ENCODE measurements at places on chromosomes 1 and 21.

DNA sequence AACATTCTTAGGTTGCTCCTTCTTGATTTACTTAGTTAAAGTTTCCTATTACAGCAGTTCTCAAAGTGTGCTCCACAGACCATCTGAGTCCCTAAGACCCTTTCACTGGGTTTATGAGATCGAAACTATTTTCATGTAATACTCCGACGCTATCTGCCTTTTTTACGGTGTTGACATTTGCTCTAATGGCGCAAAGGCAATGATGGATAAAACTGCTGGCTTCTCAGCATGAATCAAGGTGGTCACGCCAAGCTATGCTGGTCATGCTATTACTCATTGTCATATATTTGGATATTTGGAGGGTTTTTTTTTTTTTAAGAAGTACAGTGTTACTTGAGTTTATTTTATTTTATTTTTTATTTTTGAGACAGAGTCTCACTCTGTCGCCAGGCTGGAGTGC lies 235.1 kb downstream of the KIF26B start:
- no peak for DNase-seq

DNA sequence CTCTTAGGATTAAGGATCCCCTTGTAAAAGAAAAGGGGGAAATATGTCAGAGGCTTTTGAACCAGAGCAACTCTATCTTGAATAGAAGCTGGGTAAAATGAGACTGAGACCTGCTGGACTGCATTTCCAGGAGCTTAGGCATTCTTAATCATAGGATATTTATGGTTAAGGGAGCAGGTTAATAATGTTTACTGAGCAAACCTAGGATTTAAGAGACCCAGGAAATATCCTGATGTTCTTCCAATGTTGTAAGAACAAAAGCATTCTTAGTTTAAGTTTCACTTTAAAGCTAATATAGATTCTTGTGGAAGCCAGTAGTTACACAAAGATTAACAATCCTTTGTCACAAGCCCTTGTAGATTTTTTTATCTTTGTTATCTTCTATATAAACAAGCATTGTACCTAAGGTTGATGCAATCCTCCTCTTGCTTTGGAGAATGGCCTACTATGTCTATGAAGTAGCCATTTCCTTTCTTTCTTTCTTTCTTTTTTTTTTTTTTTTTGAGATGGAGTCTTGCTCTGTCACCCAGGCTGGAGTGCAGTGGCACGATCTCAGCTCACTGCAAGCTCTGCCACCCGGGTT lies 570.2 kb upstream of the BEND5 start:
- DNase-seq, result no peak

GRCh38 chr21:46006547-46007491 lies 25.2 kb downstream of the COL6A1 start:
- no peak for DNase-seq

DNA sequence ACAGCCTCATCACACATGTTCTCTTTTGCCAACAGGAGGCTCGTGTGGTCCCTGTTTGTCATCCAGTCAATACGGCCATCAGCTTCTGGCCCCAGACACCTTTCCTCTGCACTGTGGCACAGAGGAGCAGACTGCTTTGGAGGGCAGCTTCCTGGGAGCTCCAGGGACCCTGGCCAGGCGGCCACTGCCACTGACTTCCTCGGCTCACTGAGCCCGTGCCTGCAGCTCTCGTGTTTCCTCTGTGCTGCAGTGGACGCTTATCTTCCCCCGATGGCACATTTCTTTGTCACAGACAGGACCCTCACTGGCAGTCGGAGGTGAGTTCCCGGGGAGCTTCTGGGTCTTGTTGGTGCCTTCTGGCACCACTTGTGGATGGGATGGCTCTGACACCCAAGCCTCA lies 67.0 kb upstream of the DIRAS3 start:
- DNase-seq, result no peak

GRCh38 chr1:21269461-21270085 lies 20.7 kb downstream of the ECE1 start:
- DNase-seq, result no peak

- no peak for DNase-seq
Measured at GRCh38 chr1:206878456-206878855, 13.0 kb downstream of the IL20 start.

GRCh38 chr1:1847890-1848289 lies 43.0 kb downstream of the GNB1 start:
- no peak for DNase-seq

- DNase-seq, result no peak
Measured at GRCh38 chr1:16191309-16191708, 21.1 kb downstream of the ARHGEF19 start.

DNA sequence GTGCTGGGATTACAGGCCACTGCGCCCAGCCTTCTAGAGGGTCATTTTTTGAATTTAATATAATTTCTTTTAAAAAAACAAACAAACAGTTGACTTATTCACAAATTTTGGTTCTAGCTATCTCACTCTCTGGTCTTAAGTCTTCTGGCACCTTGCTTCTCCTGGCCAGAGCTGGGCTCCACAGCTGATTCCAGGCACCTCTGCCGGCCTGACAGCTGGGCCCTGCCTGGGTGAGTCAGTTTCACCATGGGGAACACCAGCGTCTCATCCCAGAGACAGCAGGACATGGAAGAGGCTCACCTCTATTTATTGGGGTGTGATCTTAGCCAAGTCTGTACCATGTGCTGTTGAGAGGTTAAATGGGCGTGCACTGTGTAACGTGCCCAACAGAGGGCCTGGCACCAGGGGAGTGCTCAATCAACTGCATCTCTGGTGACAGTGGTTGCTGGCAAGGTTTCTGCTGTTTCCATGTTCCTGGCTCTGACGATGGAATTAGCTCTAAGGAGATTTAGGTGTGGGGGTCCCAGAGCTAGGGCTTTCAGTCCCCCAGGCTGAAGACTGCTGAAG lies 956 bp downstream of the CPLANE2 start:
- DNase-seq, result peak; percentile 66

DNA sequence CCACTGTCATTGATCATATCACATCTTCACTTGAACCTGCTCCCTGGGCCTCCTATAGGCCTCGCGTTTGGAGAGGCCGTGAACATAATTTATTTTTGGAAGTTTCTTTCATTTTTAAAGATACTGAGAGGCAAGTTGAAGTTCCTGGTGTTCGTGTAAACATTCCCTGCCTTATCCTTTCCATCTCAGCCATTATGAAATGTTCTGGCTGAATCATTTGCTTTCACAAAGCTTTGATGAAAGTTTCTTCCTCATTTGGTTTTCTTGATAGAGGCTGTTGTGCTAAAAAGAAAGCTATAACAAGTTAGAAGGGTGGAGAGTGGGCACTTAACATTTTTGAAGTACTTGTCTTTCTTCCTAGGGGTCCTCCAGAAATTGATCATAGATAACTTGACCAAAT lies 15.5 kb downstream of the CAMTA1 start:
- no peak for DNase-seq

- DNase-seq, result no peak
Measured at GRCh38 chr1:153841463-153841994, 66.3 kb downstream of the SLC27A3 start.

DNA sequence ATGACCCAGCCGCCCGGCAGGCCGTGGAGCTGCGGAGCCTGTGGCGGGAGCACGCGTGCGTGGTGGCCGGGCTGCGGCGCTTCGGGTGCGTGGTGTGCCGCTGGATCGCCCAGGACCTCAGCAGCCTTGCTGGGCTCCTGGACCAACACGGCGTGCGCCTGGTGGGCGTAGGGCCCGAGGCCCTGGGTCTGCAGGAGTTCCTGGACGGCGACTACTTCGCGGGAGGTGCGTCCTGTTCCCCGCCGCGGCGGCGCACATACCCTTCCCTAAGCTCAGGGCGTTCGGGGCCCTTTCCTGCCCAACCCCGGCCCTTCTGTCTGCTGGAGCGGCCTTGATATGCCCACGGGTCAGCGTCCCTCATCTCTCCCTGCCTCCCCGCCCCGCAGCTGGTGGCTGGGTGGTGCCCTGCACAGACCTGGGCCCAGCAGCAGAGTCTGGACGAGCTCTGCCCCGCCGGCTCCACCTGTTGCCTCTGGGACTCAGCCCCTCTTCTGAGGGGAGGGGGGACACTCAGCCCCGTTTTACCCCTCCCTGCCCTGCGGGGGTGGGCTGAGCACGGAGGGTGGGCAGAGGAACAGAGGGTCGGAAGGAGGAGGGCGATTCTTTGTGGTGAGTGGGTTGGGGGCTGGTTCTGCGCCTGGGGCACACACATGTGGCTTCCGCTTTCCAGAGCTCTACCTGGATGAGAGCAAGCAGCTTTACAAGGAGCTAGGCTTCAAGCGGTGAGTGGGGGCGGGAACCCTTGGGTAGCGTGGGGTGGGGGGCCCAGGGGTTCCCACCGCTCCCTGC lies 688 bp downstream of the PRXL2B start:
- no peak for DNase-seq

DNA sequence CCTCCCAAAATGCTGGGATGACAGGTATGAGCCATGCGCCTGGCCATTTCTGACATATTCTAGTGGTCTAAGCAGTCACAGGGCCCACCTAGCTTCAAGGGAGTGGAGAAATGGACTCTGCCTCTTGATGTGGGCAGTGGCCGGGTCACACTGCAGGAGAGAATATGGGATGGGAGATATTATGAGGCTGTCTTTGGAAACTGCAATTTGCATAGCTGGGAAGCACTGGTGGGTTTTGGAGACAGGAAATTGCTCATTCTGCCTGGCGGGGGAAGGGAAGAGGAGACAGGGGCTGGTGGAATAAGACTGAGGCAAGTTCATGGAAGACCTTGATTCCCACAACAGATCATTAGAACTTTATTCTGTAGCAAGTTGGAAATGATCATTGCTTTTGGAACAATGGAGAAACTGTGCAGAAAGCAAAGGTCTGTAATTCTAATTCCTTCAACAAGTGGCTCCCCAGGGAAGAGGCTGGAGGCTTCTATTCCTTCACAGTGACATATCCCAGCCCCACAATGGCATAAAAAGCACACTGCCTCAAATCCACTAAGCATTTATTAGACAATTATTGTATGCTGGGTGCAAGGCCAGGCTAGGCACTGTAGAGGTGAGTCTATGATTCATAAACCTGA lies 10.5 kb downstream of the NCMAP start:
- peak; percentile 30 for DNase-seq

DNA sequence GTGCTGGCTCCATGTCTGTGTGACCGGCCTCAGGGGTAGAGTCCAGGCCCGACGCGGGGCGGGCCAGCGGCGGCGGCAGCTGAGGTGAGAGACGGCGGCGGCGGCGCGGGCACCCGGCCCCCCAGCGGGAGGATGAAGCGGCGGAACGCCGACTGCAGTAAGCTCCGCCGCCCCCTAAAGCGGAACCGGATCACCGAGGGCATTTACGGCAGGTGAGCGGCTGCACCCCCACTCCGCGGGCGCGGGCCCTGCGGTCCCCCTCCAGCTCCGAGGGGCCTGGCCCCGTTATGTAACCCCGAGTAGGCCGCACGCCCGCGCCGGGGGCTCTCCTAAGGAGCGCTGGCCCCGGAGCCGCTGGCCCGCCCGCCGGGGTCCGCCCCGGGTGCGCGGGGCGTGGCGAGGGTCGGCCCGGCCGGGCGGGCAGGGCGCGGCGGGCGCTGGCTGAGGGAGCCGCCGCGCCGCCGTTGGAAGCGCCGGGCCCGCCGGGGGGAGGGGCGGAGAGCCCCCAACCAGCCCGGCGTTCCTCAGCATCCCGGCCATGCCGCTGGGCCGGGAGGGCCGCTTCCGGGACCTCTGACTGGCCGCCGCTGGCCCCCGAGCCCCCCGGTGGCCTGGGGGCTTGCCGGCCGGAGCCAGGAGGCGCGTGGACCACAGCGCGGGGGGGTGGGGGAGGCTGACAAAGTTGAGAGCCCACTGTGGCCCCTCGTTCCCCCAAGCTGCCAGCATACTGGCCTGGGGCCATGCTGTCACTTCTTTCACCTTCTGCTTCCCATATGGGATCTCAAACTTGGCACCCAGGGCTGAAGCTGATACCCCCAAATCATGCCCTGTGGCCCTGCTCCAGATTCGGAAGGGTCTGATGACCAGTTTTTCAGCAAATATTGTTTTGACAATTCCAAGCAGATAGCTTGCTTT lies 527 bp downstream of the MACO1 start:
- no peak for DNase-seq

DNA sequence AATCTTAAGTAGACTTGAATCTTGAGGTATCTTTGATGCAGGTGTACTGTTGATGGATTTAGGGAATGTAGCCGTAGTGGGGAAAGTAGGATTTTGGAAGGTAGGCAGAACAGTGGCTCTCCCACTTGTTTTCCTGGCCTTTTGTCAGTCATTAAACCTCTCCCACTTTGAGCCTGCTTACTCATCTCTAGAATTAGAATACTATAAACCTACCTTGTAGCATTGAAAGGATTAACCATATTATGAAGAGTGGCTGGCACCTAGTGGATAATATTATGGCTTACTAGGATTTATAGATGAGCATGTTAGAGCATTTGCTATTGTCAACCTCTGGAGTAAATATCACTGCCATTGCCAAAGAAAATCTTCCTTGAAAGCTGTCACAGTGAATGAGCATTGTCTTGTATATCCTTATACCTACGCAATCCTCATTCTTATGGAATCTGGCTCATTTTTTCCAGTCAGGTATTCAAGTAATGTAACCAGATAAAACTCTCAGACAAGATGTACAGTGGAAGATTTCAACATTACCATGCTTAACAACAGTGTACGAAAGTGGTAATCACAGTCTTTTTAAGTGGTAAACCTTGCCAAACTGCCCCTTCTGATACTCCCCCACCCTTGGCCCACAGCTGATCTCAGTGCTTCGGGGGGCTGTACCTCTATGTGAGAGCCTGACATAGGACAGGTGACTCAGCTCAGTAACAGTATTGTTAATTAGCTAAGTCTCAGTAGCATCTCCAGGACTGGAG lies 44.4 kb downstream of the SH3GLB1 start:
- DNase-seq, result no peak

DNA sequence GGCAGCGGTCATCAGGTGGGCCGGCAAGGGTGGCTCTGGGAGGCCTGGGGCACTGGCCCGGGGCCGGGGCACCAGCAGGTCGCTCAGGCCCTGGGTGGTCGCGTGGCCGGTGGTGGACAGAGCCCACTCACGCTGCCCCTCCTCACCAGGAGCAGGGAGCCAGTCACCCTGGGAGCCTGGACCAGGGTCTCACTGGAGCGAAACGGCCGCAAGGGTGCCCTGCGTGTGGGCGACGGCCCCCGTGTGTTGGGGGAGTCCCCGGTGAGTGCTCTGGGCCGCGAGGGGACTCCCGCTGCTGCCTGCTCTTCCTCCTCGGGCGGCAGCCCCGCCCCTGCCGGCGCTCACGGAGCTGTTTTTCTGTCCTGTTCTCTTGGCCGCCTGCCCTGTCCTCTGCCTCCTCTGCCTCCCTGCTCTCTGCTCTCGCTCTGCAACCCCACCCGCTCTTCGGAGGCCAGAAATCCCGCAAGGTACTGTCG lies 23.5 kb downstream of the RNF223 start:
- no peak for DNase-seq

Measured in lung microvascular endothelial cell (primary cell).